ENCODE measurements at places on chromosomes 3 and 15. TPM values are rescaled to one million over a fixed set of nuclear protein-coding genes. Genes with fewer than 3 reads are reported as not detected.

- no peak for DNase-seq
These were observed 422.4 kb downstream of the DIPK2A start for GRCh38 chr3:144394032-144394431.

DAPK2 gene
- 0.82 TPM for total RNA-seq

DNA sequence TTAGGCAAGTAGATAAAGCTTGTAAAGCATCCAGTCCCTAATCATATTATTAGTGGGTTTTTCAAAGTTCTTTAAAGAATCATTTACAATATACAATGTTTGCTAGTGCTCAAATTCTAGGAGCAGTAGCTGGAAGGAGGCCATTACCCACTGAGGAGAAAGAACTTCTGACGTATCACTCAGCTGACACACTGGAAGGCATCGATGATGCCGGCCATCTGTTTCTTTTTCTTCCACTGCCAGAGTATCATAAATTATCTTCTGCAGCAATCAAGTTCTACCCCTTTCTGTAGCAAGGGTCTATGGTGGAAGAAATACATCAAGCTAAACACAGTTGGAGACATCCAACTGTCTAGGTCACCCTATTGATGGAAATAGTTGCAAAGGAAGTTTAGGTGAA lies 243.2 kb upstream of the LRRN1 start:
- no peak for DNase-seq

DNA sequence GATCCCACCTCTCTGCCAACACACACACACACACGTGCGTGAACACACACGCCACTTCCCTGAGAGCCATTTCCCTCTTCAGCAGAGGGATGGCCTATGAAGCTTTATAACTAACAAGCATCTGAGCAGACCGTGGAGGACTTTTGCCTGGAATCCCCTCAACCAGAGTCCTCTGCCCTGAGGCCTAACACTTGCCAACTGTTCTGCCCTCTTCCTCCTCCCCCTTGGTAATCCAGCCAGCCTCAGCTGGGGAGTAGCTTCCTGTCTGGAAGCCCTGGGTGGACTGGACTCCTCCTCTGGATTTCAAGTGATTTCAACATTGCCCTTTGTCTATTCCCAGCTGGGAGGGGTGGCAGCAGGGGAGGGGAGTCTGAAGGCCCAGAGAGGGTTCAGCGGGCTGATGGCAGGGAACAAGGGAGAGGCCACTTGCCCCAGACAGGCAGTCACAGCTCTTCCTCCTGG lies 68.4 kb upstream of the HACD2 start:
- peak; percentile 10 for DNase-seq

SCAMP5 gene
- 42.8 TPM for total RNA-seq

GRCh38 chr3:51445544-51446280 lies 54.1 kb downstream of the DCAF1 start:
- DNase-seq: no peak

DNA sequence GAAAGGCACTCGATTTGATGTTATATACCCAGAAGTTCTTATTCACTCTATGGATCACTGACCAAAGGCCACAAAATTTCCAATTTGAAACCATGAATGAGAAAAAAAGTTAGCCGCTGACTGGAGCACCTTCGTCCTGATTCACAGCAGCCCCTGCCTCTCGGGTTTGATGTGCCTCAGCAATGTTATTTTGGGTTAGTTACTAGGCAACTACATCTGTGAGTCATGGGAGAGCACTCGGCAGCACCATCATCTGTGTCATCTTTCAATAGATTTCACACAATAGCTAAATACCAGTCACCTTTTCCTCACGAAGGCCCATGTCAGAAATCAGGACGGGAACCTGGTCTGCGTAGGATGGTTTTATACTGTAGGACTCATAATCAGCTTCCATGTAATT lies 269.2 kb downstream of the ZBBX start:
- no peak for DNase-seq

- DNase-seq: no peak
These were observed 251.2 kb upstream of the VEPH1 start for GRCh38 chr3:157754451-157754850.

- no peak for DNase-seq
These were observed 10.9 kb upstream of the FOXB1 start for GRCh38 chr15:59993041-59993750.

GRCh38 chr15:90167121-90167520 lies 34.0 kb upstream of the SEMA4B start:
- no peak for DNase-seq

DNA sequence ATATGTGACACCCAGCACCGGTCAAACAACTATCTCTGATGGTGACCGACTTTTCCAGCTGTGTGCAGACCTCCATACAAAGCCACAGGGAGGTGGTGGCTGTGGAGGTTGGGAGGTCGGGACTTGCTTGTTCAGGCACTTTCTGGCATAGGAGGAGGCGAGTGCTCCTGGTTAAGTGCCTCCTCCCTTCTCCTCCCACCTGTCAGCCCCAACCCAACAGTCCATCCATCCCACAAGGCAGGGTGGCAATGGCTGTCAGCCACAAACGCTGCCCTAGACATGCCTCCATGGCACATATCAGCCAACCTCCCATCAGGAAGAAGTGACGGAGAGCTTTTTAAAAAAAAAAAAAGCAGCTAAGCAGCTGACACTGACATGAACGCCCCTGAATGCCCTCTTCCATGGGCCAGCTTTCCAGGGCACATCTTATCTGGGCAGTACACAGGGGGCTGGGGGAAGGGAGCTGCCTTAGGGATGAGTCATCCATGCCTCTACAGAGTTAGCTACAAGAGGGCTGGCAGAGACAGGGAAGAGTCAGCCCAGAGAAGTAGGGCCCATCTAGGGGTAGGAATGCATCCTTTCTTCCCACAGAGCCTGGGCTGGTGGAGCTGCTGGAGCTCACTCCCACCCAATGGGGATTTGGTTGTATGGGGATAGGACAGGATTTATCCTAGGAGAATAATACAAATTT lies 41.2 kb downstream of the CCDC12 start:
- peak; percentile 65 for DNase-seq

GRCh38 chr3:43867436-43868072 lies 176.8 kb downstream of the ABHD5 start:
- no peak for DNase-seq

DNA sequence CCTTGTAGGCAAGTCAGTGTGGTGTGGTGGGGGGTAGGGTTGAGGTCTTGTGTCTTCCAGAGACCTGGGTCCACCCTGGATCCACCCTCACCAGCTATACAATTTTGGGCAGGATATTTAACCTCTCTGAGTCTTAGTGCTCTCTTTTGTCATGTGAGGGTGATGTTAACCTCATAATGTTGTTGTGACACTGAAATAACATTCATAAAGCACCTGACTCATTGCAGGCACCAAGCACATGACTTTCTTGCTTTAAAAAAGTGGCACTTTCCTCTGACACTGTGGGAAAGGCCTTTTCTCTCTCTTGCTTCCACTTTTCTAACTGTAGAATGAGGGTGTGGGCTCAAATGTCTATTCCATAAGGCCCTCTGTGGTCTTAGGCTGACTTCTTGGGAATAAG lies 75.5 kb downstream of the SCN10A start:
- DNase-seq: no peak

GRCh38 chr15:29090617-29091466 lies 178.8 kb downstream of the NSMCE3 start:
- no peak for DNase-seq

- no peak for DNase-seq
These were observed 167.0 kb upstream of the UBE2E2 start for GRCh38 chr3:23035927-23036640.

DNA sequence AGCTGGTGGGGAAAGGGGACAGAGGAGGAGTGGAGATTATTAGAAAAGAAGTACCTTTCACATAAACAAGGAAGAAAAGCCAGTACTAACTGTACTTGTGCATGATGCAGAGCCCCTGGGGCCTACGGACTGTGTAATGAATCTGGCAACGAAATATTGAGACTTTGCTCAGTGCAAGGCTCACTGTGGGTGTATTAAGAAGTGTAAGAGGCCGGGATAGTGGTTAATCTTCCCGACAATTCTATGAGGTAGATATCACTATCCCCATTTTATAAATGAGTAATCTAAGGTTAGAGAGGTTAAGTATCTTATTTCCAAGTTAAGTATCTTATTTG lies 89.5 kb downstream of the WDR76 start:
- no peak for DNase-seq
